ENCODE measurements at places on chromosomes 5 and 9.

DNA sequence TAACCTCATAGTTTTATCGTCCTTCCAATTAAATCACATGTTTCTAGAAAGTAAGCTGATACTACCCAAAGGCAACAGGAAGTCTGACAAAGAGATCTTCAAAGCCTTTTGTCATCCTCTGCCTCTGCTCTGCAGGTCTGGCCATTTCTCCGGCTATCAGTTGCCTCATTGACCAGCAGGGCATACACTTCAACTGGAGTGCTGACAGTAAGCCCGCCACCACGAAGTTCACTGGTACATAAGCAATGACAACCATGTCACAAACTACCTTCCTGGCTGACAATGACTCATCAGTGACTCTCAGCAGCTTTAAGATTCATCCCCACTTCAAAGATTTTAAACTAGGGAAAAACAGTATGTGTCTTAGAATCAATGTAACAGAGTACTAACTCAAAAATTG is 20.6 kb downstream of the SPTLC1 start:
- ATAC-seq, result no peak

- no peak for ATAC-seq
These were observed 189.6 kb downstream of the NR3C1 start for GRCh38 chr5:143213851-143214363.

- no peak for ATAC-seq
These were observed 288.1 kb downstream of the TMEM167A start for GRCh38 chr5:82789095-82789494.

DNA sequence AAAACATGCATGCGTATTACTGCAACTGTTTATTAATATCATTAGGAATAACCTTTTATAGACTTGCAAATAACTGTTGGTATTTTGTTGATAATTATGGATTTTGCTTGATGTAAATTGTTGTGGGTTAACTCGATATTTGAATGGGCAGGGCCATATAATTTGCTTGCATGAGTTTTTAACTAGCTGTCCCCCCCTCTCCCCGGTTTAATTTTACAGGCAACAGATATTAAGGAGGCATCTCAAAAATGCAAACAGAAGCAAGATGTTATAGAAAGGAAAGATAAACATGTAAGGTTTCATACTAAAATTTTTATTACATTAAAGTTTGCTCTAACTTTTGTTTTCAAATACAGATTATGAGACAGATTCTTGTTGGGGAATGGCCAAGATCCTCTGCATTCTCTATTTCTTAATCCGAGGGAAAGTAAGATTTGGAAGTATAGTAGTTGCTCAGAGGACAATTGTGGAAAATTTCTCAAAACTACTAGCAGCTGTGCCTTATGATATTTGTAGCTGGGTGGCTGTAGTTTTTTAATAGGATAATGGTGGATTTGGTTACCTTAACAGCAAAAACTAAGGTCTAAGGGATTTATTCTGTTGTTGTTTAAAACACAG is 27.3 kb downstream of the SMC5 start:
- ATAC-seq, result no peak

GRCh38 chr5:82799361-82800077 is 277.7 kb downstream of the TMEM167A start:
- ATAC-seq, result no peak

DNA sequence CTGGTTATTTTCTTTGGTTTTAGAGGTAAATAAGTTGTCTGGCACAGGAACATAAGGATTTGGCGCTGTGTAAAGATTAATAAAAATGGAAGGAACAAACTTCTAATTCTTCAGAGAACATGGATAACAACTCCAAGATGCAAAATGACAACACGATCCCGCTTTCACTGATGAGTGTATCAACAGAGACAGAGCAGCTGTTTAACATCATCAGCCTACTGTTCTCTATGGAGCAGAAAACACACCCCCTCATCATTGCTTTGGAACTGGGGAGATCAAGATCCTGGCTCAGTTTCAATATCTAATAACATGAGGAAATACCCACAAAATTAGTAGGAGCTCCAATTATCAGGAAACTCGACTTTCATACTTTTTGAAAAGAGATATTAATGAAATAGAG is 8.3 kb upstream of the GAS1 start:
- no peak for ATAC-seq

- no peak for ATAC-seq
These were observed 205.5 kb downstream of the CACNA1B start for GRCh38 chr9:138082918-138083636.

DNA sequence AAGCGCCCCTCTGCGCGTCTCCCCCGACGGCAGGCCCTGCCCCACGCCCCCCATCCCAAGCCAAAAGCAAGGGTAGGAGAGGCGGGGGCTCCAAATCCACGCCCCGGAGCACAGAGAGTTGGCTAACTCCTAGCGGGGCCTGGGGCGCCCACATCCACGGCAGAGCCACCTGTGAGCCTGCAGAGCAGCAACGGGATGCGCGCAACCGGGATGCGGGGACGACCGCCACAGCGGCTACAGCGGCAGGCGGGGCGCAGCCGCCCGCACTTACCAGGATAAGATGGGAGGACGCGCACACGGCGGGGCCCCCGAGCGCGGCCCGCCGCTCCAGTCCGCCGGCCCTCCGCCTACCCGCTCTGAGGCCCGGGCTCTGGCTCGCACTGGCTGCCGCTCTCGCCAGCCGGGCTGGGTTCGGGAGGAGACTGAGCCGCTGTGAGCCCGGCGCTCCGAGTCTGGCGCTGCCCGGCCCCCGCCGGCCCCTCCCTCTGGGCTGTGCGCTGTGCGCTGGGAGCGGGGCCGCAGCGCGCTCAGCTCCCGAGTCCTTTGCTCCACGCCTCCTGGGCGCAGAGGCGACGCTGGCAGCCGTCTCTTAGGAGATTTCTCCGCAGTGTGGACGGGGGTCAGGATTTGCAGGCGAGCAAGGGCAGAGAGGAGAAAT is at the start of gene SLC24A2:
TSS of gene SLC24A2 (minus strand) at position 424 of the 658 bp plus-strand sequence.
- ATAC-seq, result no peak

DNA sequence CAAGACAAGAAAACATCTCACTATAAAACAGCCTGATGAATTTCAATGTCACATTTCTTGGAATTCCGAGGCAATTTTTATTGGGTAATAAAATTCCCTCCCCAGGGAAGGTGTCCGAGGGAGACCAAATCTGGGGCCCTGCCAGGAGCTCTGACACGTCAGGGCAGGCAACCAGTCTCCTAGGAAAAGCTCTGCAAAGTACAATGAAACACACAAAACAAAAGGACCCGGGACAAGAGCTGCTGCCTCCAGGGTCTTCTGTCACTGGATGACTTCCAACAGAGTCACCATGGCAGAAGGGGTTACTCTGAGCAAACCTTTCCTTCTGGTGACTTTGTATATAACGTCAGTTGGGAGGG is 50.8 kb downstream of the SAXO1 start:
- ATAC-seq, result no peak

DNA sequence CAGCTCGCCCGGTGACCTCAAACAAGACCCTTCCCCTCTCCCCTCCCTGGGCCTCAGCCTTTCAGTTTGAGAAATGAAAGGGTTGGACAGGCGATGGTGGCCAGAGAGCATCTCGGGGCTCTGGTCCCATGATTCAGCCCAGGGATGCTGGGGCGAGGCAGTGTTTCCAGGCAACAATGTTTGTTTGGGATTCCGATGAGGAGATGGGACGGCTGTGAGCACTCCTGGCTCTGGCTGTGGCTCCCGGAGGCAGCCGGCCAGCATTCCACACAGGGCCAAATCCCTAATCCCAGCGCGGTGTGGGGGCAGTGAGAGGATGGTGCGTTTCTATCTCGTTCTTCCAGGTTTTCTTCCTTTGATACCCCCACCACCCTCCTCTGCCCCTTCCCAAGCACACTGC is 66.0 kb downstream of the HMCN2 start:
- no peak for ATAC-seq

GRCh38 chr5:179284751-179285631 is 60.3 kb downstream of the ADAMTS2 start:
- no peak for ATAC-seq

GRCh38 chr5:55154873-55155272 is 5.1 kb upstream of the GPX8 start:
- no peak for ATAC-seq

DNA sequence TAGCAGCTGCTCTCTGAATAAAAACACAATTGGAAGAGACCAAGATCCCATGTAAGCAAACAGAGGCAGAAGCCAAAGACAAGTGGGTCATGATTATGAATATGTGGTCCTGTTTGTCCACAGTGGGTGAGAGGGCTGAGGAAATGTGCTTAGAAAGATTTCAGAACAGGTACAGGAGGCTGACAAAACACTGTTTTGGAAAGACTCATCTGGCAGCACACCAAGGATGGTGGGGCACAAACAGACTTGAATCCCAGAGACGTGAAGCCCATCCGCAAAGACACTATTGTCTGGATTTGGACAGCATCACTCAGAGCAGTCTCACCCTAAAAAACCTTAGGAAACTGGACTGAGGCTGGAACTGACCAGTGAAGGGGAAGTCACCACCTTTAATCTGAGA is 85.0 kb downstream of the ADRB2 start:
- ATAC-seq, result no peak

GRCh38 chr5:32562843-32563242 is 22.5 kb upstream of the SUB1 start:
- ATAC-seq, result no peak

GRCh38 chr9:116789081-116789480 is 102.0 kb downstream of the TRIM32 start:
- no peak for ATAC-seq

GRCh38 chr5:157486221-157486681 is 26.2 kb downstream of the NIPAL4 start:
- ATAC-seq, result peak; percentile 62

DNA sequence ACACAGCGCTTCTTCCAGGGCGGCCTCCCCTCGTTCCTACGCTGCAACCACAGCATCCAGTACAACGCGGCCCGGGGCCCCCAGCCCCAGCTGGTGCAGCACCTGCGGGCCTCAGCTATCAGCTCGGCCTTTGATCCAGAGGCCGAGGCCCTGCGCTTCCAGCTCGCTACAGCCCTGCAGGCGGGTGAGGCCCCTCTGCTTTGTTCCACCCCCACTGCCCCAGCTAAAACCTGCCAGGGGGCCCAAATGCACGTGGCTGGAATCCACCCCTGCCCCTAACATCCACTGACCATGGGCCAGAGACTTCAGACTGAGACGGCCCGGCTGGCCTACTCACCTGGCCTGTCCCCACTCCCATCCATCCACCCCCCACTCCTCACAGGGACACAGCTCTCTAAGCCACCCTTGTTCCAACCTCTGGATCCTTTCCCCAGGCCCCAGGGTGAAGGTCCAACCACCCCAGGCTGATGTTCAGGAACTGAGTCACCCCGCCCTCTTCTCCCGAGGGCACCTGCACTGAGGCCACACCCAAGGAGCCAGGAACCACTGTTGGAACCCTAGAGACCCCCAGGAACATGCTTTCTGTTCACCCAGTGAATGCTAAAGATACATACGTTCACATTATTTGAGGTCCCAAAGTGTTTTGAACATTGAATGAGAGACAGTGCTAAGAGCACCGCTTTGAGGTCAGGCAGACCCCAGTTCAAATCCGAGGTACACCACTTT is 18.9 kb upstream of the ASS1 start:
- ATAC-seq, result no peak

- ATAC-seq, result no peak
These were observed 123.5 kb downstream of the SMARCA2 start for GRCh38 chr9:2138646-2139045.

DNA sequence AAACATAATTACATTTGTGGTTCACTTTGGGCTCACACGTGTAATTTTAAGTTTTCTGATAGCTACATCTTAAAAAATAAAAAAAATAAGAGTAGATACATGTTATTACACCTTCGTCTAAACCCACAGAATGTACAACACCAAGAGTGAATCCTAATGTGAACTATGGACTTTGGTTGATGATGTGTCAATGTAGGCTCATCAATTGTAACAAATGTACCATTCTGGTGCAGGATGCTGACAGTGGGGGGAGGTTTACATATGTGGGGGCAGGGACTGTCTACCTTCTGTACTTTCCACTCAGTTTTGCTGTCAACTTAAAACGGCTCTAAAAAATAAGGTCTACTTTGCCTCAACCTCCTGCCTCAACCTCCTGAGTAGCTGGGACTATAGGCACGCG is 2.5 kb upstream of the RECK start:
- ATAC-seq, result no peak

DNA sequence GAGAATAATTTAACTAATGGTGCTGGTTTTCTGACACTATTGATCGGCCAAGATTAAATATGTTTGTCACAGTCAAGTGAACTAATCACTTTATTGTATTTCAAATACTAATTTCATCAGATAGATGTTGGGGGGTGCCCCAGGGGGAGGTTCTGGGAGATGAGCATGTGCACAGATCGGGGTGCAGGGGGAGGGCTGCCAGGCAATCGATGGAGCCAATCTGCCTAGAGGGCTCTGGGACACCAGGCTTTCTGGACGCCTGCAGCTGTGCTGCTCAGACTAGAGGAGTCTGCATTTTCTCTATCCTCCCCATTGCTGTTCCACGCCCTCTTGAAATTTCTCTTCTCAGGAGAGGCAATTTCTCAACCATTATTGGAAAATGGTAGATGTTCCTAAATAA is 100.0 kb upstream of the ALDH1B1 start:
- no peak for ATAC-seq

All from esophagus mucosa (tissue), 1 donor.